ENCODE measurements at places on chromosomes 5 and 9.
A peak's percentile ranks its signal among the peaks of the same experiment; 100 is the strongest.

GRCh38 chr9:130884111-130884531 is 12.5 kb downstream of the QRFP start:
- DNase-seq, result no peak

DNA sequence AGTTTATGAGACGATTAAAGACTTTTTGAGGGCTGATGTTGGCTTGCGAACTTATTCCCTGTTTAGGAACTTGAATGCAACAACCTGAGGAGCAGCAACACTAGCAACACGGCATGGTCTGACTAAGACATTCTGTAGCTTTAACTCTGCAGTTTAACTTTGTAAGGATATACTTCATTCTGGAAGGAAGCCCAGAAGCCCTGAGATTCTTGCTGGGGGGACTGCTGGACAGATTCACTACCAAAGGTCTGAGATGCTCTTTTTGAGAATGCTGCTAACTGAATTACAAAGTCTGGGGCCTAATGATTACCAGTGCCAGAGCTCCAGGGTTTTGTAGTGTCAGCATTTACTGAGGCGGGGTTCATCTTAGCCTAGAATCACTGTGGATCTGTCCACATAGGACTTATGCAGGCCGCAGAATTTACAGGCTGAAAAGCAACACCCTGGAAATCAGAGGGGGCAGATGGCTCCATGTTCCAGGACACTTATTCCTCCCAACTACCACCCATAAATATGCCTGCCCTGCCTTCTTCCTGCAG is 537.1 kb upstream of the CDH18 start:
- DNase-seq, result no peak

DNA sequence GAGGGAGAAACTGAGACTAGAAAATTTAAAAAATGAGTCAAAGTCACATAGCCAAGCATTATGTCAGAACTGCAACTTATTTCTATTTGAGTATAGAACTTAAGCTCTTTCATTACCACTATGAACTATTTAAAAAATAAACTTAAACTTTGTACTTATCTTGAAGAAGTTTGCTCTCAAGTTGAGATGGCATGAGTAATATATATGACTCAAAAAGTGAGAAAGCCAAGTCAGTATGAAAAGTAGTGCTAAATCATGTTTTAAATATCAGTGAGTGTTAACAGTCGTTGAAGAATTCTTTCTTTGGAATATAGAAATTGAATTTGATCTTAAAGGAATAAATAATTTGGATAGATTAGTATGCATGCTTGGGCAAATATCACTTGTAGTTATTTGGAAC is 36.3 kb upstream of the CDH10 start:
- no peak for DNase-seq

DNA sequence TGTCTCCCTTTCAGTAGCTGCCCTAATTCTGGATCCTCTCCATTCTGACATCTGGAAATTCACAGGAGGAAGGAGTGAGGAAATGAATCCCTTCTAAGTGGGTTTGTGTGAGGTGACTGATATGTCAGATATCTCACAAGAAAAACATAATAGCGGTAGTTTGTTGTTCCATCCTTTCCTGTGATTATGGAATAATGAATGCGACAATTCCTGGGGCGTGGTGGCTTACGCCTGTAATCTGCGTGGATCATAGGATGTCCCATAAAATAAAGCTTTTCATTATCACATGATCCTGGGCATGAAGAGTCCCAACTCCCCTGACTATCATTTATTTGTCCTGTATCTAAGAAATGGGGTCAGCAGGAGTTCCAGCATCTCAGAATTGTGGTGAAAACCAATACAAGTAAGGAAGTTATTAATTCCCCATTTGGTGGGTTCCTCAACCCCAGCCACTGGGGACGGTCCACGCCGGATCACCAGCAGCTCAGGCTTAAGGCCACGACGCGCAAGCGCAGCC is 375 bp upstream of the C5orf24 start:
- no peak for DNase-seq

DNA sequence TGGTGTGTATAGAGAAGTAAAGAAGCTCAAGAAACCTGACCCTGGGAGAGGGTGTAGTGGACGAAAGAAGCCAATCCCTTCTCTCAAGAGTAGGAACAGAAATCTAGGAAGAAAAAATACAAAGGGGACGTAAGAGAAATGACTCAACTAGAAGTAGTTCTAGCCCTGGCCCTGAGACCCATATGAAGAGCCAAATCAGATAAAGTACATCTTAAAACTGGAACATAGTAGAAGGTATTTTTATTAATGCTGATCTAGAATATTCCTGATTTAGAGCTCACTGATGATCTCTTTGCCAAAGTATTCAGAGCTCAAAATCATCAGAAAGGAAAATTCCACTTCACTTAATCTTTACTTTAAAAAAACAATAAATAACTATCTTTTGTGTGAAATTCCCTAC is 184.8 kb downstream of the MLLT3 start:
- DNase-seq, result no peak

DNA sequence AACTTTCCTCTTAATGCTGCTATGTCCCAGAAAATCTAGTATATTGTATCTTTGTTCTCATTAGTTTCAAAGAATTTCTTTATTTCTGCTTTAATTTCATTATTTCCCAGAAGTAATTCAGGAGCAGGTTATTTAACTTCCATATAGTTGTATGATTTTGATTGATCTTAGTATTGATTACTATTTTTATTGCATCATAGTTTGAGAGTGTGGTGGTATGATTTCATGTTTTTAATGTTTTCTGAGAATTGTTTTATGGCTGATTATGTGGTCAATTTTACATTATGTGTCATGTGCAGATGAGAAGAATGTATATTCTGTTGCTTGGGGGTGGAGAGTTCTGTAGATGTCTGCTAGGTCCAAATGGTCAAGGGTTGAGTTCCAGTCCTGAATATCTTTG is 425.6 kb upstream of the RORB start:
- no peak for DNase-seq

DNA sequence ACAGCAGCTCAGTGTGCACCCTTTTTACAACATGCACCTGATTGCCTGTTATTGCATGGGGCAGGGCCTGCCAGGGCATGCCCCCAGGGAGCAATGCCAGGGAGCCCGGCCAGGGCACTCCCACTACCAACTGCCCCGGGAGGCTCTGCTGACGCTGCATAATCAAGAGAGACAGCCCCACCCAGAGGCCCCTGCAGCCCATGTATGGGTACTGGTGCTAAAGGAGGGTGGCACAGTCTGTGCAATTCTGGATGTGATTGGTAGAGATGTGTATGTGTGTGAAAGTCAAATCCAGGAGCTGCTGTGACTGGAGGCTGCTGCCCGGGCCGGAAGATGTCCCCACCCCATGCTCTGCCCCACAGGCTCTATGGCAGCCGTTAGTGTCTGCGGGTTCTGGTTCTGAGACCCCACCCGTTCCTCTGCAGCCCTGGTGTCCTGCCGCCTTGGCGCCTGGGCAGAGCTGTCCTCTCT is 3.9 kb upstream of the NEURL1B start:
- DNase-seq, result no peak

DNA sequence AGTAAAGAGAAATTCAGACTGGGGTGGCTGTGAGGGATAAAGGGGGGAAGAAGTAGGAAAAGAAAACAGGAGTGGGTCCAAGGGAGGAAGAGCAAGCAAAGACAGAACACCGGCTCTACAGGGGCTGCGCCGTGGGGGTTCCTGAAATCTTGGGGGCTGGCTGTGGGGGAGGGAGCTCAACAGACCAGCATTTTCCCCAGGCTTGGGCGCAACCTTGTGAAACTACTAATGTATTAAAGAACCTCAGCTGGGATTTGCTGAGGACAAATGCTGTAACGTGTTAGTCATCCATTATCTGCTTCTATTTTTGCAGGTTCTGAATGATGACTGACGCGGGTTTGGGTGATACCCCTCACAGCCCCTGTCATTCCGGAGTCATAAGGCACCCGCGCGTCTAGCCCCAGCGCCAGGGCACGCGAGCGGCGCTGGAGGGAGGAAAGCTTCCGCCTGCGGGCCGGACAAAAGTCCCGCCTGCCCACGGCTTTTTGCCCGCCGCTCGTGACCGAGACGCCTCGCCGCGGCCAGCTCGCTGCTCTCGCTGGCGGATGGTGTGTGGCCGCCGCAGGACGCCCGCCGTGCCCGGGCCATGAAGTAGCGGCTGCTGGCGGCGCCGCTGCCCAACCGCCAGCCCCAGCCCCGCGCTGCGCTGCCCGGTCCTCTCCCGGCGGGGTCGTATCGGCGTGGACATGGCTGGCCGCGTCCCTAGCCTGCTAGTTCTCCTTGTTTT is 110.6 kb downstream of the PAM start:
- DNase-seq, result peak; percentile 55

DNA sequence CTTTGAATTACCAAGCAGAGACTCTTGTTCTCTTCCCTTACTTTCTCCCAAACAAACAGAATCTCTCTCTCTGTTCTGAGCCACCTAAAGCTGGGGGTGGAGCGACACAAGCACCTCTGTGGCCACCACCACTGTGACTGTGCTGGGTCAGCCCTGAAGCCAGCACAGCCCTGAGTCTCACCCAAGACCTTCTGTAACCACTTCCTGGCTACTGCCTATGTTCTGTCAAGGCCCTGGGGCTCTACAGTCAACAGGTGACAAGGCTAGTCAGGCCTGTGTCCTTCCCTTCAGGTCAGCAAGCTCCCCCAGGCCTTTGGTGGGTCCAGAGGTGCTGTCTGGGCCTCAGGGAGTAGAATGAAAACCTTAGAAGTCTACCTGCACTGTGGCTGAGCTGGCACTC is 26.1 kb upstream of the SLC28A3 start:
- no peak for DNase-seq

DNA sequence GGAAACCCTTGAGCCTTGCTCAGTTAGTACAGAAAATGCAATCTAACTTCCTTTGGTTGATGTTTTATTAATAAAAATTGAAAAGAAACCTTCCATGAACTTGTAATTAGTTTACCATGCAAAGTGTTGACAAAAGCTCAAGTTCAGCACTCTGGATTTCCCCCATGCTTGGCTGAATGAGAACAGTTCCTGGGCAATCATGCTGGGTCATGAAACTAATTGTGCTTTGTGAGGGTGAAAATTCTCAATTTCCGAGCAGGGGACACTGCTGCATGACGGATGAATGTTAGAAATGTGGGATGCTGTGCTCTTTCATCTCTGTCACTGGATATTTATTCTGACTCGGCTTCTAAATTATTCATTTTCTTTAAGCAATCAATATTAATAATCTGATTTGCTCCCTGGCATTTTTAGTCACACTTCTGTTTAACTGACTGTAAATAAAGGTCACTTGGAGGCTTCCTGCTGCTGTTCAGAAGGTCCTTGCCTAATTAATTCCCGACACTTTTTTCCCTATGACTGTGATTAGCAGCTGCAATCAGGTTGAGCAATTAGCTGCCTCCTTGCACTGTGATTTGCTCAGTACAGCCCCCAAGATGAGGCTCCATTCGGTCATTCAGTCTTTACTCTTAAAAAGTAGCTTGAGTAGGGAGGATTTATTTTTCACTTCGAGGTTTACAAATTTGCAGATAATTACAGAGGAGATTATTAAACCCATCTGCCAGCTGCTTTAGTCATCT is 678.1 kb upstream of the ZNF608 start:
- no peak for DNase-seq

- no peak for DNase-seq
Measured at GRCh38 chr9:37710046-37710445, 43.6 kb upstream of the TRMT10B start.

GRCh38 chr9:89864257-89864656 is 259.4 kb downstream of the GADD45G start:
- DNase-seq, result no peak

DNA sequence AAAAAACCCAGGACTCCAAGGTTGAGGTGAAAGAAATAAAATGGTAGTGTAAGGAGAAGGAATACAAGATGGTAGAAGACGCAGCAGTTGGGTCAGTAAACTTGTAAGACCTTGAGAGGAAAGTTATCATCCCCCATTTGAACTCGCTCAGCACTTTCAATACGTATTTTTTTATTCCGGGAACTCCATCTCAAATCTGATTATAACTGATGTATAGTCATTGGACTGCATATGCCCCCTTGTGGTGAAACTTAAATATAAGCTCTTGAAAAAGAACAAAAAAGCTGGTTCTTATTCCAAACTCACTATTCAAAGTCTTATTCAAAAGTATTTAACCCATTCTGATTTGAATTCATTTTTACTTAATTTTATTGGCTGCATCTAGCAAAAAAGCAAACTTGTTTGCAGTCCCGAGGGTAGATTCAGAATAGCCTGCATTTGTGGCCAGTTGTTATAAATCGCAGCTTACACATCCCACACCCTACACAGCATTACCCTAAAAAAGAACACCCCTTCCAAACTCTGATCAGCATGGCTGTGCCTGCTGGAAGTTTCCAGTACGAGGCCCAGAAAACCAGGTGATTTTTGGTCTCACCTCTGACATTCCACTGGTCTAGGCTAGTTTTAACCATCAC is 118.0 kb downstream of the ESM1 start:
- DNase-seq, result no peak

GRCh38 chr5:118247458-118247857 is 740.9 kb downstream of the DTWD2 start:
- DNase-seq, result no peak

- DNase-seq, result no peak
Measured at GRCh38 chr9:124098141-124098905, 86.8 kb downstream of the LHX2 start.

- DNase-seq, result no peak
Measured at GRCh38 chr5:83848941-83849340, 128.3 kb upstream of the HAPLN1 start.

- no peak for DNase-seq
Measured at GRCh38 chr5:148938522-148938882, 112.1 kb downstream of the ADRB2 start.
